AG04449 (cell line): ENCODE measurements at places on chromosomes 16 and 17.
A peak's percentile ranks its signal among the peaks of the same experiment; 100 is the strongest.

DNA sequence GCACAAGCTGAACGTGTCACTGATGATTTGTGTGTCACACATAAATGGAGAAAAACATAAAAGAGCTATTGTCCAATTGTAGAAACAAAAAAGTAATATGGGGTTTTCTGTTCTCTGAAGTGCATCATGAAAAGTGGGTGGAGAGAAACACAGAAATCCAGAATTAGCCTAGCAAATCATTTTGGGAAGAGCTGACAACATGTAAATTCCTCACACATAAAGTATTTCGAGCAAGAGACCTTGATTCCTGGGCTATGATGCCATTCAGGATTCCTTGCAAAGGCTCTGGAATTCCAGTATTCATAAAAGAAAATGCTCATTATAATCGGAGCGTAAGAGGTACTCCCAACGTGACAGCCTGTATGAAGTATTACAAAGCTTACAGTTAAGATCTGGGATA is 1.1 kb downstream of the DCUN1D3 start:
- DNase-seq = peak; percentile 73

DNA sequence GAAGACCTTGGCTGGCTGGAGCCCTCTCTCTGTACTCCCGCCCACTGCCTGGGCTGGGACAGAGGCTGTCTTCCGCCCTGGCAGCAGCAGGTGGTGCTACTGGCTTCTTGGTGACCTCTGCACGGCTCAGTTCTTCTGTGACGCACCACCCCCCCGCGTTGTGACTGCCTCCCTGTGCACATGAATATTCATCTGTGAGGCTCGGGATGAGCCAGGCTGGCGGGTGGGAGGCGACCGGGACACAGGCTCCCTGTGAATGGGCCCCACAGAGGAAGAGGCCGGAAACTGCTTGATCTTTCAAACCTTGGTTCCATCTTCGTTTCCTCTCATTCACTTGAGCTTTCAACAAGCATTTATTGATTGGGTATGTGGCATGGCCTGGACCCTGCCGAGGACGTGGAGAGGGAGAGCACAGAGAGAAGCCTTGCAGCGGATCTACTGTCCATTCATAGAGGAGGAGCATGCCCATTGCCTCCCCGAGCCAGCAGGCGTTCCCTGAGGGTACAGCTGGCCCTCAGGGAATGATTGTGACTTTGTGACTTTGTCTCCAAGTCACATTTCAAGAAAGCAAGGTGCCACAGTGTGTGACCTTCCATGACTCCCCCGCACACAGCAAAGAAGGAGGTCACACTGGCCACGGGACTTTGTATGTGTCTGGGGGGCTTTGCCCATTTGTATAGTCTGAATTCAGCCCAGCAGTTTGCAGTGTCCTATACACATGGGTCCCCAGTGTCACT is 45.0 kb downstream of the B9D1 start:
- peak; percentile 29 for DNase-seq

DNA sequence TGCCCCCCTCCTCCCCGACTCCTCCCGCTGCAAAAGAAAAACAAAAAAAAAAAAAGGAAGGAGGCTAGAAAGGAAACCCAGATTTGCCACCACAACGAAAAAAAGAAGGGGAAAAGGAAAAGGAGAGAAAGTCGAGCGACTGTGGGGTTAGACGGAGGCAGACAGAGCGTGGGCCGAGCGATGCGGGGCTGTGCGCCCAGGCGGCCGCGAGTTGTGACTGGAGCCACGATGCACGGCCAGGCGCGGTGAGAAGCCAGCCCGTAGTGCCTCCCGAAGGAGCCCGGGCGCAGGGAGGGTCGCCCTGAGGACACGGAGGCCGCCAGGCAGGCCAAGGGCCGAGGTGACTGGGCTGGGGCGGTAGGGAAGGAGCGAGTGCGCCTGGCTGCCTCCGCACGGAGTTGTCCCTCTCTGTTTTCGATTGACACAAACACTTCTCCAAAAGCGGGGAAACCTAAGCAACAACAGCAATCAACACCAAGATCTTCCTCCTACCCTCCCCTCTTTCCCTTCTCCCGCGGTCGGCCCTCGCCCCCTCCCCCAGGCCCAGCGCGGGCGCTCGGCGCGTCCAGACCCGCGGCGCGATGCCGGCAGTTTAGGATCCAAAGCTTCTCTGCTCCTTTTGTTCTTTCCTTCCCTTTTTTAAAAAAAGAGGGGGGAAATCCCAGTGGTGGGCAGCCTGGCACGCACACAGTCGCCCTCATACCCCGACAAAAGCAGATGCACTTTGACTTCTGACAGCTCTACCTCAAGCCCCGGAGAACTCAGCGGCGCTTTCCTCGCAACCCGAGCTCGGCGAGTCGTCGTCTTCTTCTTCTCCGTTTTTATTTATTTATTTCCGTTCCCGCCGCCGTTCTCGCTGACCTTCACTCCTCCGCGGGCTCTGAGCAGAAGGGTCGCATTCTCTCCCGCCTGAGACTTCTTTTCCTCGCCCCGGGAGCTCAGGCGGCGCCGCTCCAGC is at the start of gene LHX1:
Gene LHX1, plus strand, starts transcription at position 475 of the 958 bp plus-strand sequence. CDS start 723 bp downstream, outside the sequence.
- DNase-seq = no peak

- no peak for DNase-seq
These were observed 176.2 kb upstream of the IRX3 start for GRCh38 chr16:54462771-54463170.

DNA sequence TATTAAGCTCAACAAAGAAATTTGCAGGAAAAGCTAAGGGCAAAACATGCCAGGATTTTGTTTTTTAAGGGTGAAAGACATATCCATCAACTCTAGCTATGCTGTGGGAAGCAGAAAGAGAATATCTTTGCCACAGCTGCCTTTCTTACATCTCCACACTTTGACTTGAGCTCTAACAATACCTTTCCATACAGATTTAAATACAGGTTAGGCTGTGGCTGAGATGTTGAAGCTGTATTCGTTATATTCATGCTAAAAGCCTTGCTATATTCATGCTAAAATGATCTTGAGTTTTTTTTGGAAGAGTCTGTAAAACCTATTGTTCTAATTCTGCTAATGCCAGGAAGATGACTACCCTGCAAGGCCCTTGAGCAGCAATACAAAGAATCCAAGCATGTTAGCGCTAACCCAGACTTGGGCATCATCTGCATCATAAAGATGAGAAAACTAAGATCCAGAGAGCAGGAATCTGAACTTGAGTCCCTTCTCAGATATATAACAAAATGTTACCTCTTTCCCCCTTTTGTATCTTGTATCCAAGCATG is 204.8 kb upstream of the C17orf78 start:
- DNase-seq = no peak

GRCh38 chr16:24139282-24139681 is 116.9 kb upstream of the CACNG3 start:
- DNase-seq = no peak

- DNase-seq = no peak
These were observed 25.0 kb downstream of the MRC2 start for GRCh38 chr17:62652251-62653001.

- peak; percentile 65 for DNase-seq
These were observed 973 bp downstream of the SLC7A6 start for GRCh38 chr16:68265078-68265920.

- no peak for DNase-seq
These were observed 27.0 kb downstream of the GNGT2 start for GRCh38 chr17:49183341-49183740.

DNA sequence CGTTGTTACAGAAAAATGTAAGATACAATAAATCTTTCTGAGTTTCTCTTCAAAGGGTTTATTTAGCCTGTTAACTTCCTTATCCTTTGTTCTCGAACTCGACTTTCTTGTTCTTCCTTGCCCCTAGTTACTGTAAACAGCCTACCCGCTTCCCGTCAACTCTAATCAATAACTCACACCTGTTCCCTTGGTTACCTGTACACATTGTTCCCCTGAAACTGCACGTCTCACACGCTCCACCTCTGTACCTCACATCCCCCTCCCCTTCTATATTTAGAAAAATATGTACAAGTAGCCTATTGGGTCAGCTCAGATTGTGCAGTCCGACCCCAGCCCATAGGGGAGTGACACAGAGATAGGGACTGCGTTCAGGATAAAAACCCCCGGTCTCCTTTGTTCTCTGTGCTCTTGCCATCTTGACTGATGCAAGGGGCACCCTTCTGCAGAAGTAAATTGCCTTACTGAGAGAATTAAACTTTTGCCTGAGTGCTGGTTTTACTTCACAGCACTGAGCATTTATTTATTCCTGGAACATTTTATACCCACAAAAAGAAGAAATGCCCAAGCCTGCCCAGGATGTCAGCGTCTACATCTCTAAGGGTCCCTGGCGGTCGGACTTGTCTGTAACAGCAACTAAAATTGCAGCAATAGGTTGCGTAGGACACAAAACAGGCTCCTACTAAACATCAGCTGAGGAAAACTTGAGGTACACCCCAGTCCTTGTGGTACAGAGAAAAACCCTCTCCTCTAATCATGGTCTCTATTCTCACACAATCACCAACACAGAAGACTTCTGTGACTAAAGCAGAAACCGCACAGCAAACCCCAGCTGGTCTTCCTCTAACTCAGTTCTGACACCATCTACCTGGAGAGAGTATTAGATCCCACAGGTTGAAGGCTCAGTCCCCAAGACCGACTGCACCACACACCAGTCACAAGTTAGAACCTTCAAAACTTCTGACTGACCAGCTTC is 11.3 kb downstream of the WDR45B start:
- no peak for DNase-seq

DNA sequence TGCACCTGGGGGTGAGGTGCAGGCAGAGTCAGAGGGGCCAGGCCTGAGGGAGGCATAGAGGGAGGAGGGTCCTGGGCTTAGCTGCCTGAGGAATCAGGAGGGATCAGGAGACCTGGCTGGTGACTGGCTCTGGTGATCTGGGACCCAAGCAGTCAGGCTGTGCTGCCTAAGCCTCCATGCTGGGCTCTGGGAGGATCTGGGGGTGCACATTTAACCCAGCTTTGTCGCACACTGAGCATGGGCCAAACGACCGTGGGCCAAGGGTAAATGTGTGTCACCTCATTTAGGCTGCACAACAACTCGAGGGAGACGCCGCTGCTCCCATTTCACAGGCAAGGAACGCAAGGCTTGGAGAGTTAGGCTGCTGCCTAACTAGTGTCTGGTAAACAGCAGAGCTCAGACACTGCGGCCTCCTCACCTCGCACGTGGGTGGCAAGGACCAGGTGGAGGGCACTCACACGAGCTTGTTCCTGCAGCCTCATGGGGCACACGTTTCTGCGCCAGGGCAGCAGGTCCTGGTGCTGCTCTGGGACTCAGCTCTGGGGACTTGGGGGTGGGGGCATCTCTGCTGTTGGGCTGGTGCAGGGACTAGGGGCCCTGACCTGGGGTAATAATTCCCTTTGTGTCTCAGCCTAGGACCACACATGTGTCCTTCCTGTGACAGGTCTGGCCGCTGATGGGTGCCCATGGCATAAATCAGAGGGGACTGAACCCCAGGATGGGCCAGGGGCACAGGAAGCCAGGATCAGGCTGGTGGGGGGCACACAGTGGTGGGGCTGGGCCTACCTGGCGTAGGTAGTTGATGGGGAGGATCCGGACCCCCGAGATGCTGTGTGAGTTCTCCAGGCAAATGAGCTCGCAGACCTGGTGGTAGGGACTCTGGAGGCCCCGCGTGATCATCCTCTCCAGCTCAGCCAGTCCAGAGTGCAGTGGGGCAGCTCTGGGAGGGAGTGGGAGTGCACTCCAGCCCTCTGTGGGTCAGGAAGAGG is 18.7 kb downstream of the TMEM235 start:
- no peak for DNase-seq

- DNase-seq = no peak
These were observed 21.8 kb upstream of the NAGLU start for GRCh38 chr17:42514279-42514678.

GRCh38 chr16:70696952-70697593 is 11.2 kb upstream of the MTSS2 start:
- no peak for DNase-seq

GRCh38 chr16:12311309-12311708 is 334.8 kb downstream of the SNX29 start:
- no peak for DNase-seq

GRCh38 chr16:30539000-30539964 is 4.6 kb upstream of the ZNF747 start:
- no peak for DNase-seq

DNA sequence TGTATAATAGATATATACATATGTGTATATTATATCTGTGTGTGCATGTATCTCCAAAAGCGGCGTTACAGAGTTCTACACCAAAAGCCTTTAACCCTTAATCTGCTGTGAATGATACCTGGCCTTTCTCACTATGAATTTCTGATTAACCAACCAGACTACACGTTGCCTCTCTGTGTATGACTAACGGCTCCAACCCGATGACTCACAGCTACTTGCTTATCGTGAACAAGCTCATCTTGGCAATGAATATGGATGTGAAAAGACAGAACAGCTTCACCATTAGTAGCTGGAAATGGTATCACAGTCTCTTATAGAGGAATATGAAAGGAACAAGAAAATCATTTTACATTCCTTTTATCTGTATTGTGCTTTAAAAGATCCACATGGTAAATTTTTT is 23.8 kb upstream of the ARHGAP44 start:
- DNase-seq = peak; percentile 78

DNA sequence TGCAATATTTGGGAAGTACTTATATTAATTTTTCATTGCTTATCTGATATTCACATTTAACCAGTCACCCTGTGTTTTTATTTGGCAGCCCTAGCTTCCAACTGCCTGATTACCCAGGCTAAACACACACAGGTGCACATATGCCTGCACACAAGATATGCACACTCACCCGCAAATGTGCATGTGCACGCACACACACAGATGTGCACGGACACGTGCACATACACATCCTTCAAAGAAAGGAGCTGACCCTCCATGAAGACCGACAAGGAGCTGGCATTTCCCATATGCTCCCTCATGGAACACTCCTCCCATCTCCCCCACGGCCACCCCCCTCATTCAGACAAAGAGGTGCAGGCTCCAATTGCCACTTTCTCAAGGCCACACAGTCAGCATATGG is 242.2 kb downstream of the ENGASE start:
- DNase-seq = no peak

- no peak for DNase-seq
These were observed 18.6 kb downstream of the GGA2 start for GRCh38 chr16:23491490-23492391.
